CD4-positive, alpha-beta T cell (primary cell): ENCODE measurements at places on chromosomes 4 and X.

- DNase-seq = no peak
Measured at GRCh38 chr4:2296631-2297601, 35.0 kb upstream of the MXD4 start.

- no peak for DNase-seq
Measured at GRCh38 chr4:69830560-69831269, 29.2 kb downstream of the SULT1E1 start.

GRCh38 chrX:78106651-78106986 lies 2.6 kb downstream of the PGK1 start:
- DNase-seq = no peak

- no peak for DNase-seq
Measured at GRCh38 chr4:612749-613125, 12.6 kb upstream of the PDE6B start.

DNA sequence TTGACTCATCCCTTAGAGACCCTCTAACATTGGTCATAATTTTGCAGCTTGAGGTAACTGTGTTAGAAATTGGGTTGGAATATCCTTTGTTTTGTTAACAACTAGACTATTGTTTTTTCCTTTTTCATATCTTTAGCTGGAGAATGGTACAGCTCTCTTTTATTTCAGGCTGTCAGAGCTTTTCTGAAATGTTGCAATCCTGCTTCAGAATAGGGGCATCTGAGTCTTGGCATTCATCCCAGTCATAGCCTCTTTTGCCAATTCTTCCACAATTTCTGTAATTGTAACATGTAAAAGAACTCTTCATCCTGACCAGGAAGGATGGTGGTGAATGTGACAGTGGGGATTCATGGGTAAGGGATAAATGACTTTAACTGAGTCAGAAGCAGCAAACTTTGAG lies 128.7 kb downstream of the FHIP1A start:
- no peak for DNase-seq

GRCh38 chr4:147769386-147769785 lies 37.5 kb downstream of the ARHGAP10 start:
- no peak for DNase-seq

DNA sequence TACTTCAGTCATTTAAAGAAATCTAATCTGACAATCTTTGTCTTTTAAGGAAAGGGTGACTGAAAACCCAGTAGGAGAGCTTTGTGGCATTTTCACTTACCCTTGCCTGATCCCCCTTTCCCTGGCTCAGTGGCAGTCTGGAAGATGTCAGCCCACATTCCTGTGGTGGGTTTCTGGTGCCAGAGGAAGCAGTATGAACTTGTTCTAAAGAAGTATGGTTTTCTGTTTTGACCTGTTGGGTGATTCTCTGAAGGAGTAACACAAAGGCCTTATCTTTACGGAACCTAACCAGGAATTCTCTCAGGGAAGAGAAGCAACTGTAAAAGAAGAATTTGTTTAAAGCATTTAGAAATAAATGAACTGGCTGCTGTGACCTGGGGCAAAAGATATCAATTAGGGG lies 41.9 kb downstream of the BMP15 start:
- DNase-seq = no peak

- DNase-seq = no peak
Measured at GRCh38 chr4:141913928-141914327, 277.5 kb downstream of the IL15 start.

GRCh38 chr4:101222156-101222845 lies 125.0 kb downstream of the PPP3CA start:
- no peak for DNase-seq

DNA sequence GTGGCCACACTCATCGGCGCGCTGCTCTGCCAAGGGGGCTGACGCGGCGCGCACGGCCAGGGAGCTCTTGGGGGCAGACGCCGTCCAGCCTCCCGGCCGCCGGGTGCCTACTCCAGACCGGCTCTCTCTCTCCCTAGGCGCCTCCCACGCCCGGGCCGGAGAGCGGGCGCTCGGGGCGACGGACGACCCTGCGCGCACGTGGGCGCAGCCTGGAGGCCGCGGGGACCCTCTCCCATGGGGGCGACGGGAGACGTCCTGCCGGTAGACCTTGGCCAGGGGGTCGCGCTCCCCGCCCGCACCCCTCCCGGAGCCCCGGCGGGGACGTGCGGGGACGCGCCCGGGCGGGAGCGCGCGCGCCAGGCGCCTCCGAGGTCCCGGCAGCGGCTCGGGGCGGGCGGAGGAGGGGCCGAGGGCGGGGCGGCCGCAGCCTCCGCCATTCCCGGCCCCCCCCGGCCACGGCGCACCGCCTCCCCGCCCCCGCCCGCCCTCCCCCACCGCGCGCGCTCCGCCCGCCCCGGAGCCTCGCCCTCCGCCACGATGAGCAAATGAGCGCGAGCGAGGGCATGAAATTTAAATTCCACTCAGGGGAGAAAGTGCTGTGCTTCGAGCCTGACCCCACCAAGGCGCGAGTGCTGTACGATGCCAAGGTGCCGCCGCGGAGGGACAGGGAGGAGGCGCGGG lies at the start of gene MSL3:
TSS of gene MSL3 (plus strand) at position 519 of the 681 bp plus-strand sequence. CDS start at position 546, 27 bp downstream.
- peak; percentile 84 for DNase-seq
